ENCODE measurements at places on chromosomes 7 and 10.

DNA sequence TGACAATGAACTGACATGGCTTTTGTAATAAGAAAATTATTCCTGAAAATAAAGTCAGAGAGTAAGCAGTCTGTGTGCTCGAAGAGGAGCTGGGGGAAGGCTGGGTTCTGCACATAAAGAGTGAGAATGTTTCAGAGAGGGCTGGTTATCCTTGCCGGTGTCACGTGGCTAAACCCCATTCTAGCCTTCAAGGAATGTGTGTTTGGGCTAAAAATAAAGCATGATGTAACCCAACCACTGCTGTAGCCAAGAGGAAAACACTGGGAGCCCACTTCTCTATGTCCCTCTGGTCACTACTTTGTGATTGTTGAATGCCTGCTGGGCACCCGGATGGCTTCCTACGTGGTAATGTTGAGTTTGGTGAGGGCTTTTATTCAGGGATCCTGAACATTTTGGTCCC, 23.5 kb downstream of the WDFY4 start:
- no peak for DNase-seq

DNA sequence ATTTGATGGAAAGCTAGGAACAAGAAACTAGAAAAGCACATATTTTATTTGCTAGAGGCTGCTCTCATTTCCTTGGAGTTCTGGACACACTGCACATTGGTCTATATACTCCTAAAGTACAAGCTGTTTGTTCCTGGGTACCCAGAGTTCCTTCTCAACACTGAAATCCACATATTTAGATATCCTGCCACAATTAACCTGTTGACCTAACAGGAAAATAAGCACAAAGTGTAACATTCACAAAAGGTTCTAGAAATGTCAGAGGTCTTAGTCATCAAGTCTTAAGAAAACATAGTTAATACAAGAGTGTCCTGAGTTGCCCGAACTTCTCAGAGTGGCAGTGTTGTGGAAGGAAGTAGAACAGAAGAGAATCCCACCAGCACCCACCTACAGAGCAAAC, 115.6 kb downstream of the ELMO1 start:
- DNase-seq, result no peak

GRCh38 chr7:93148727-93149126, 542 bp upstream of the SAMD9L start:
- no peak for DNase-seq

- DNase-seq, result no peak
Measured at GRCh38 chr10:129097776-129098330, 369.2 kb upstream of the MGMT start.

DNA sequence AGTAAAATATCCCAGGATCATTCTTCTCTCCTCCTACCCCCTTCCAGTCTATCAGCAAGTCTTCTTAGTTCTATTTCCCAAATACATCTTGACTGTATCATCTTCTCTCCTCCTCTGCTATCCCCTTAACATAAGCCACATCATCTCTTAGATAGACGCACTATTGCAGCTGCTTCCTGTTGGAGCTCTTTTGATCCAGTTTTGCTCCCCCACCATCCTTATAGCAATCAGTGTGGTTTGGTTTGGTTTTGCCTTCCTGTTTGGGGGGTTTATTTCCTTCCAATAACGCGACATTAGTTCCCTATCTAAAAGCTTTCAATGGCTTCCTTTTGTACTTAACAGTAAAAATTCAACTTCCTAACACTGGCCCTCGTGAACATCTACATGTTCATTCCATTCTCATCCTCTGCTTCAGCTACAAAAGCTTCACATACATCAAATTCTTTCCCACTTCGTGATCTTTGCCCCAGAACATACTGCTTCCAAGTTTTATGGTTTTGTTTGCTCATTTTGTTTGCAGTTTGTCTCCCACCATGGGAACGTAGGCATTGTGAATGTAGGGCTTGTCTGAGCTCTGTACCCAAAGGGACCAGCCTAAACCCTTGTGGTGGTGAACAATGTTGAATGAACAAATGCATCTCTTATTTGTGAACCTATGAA, 33.7 kb upstream of the PLXDC2 start:
- DNase-seq, result no peak

GRCh38 chr10:14056610-14057332, 274.0 kb downstream of the FRMD4A start:
- DNase-seq, result no peak

DNA sequence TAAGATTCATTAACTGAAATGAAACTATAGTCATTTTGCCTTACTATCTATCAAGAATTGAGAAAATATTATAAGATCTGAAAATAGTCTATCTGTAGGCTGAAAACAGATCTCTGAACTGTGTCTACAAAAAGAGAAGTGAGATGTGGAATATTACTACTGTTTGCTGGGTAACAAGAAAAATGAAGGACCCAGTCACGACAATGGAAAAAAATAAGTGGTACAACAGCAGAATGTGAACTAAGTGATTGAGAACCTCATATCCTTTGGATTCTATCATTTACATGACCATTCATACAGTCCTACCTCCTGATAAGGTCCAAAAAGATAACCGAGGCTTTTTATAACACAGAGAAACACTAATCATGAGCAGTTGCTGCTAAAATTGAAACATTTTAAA, 94.3 kb downstream of the UBE2H start:
- no peak for DNase-seq

GRCh38 chr7:2542916-2543871, 12.1 kb downstream of the BRAT1 start:
- DNase-seq, result no peak

GRCh38 chr10:126006906-126007305, 110.5 kb downstream of the FANK1 start:
- DNase-seq, result no peak

GRCh38 chr10:18010050-18010449, 58.3 kb downstream of the SLC39A12 start:
- DNase-seq, result no peak

DNA sequence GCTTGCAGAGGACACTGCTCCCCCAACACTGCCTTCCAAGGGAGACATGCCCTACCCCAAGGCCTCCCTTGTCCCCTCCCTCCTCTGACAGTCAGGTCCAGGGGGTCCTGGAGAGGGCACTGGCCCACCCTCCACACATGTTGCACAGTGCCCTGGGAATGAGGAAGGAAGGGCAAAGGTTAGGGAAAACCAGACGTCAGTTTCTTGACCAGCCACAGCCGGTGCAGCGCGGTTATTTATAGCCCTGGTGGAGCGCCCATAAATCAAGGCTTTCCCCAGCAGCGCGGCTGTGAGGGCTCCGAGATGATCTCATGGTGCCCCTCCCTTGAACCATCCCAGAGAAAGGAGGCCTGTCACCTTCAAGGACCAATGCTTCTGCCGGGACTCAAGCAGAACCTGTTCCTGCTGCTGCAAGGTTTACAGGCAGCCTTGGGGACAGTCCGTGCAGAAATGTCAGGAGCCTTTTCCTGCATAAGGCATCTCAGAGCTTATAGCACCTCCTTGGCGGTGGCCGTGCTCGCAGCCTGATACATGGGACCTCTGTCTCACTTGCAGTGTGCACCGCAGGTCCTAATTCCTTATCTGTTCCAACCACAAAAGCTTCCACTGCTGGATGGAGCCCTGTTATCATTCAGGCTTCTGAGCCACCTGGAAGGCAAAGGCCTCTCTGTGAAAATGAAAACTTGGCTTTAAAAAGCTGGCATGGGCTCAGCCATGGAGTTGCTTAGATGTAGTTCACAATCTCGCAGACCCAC, 127.3 kb downstream of the LHPP start:
- no peak for DNase-seq

DNA sequence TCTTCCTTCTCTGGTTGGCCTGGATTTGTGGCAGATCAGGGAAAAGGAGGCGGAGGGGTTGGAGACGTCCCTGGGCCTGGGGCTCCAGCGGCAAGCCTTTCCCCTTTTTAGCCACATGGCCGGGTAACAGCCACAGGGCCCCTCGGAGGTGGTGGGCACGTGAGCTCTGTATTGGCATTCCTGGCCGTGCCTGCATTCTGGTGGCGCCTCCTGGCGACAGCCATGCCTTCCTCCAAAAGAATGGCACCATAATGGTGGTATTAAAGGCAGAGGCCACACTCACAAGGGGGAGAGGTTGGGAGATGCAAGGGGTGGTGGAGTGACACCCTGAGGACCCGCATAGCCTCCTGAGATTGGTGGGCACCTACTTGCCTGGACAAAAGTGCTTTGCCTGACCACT, 3.0 kb upstream of the AQP1 start:
- DNase-seq, result no peak

DNA sequence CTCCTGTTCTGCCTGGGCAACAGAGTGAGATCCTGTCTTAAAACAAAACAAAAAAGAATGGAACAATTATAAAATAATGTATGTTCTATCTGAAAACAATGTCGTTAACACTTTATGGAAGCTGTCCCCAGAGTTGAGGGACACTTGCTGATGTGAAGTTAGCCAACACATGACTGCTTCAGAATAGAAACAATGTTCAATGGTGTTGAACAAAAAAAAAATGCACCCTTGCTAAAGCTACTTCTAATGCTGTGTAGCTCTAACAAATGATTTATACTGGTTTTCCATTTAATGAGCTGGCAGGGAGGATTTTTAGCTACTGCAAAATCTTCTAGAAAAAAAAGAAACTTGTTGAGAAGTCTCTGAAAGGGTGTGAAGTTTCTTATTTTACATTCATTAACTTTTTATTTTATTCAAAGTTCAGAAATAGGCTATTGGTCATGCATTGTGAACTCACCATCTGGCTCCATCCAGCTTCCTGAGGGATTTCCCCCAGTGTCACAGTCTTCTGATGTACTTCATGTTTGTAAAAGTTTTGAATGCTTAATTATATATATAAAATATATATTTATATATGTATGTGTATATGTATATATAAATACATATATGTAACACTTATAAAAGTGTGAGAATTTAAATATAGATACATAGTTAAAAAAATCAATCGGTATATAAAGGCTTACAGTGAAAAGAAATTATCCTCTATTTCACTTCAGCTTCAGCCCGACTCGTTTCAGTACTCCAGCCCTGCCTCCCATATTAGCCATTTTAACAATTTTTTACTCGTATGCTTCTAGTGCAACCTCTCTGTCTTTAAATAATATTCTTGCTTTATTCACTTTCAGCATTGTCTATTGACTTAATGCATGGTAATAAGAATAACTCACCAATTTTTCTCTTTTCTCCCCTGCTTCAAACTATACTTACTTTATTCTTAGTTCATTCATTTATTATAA, 35.0 kb downstream of the HDAC9 start:
- DNase-seq, result no peak

DNA sequence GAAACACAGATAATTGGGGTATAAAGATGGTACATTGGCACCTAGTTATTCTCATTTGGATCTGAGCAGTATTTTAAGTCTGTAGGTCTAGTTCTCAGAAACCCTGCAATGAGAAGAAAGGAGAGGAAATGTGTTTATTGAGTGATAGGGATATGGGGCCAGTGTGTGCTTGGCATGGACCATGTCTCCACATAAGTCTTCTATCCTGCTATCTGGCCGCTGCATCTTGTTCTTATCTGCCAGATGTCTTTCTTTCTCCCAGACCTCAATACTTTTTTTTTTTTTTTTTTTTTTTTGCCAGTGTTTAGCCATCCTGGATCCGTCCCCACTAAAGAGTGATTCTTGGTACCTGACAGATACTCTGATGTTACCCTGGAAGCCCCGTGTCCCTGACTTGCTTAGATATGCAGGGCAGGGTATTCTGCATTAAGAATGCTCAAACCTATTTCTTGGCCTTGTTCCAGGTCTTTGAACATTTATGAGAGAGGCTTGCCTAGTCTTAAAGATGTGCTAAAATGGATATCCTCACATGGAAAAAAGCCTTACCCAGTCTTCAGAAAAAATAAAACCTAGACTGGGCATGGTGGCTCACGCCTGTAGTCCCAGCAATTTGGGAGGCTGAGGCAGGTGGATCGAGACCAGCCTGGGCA, 10.0 kb downstream of the MTURN start:
- DNase-seq, result no peak

DNA sequence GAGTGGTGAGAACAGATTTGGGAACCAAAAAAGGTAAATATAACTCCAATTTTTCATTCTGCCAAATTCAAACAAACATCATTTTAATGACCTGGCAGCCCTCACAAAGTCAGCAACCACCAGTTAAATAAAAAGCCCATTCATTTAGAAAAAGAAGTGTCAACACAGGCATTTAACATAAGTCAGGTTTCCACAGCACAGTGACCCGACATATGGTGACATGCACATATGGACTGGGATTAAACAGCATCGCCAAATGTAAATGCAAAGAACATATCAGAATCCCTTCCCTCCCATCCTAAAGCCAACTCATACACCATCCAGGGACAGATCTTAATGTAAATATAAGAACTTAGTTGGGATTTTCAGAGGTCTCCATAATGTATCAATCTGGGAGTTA, 293.2 kb downstream of the FGFR2 start:
- DNase-seq, result no peak

- DNase-seq, result no peak
Measured at GRCh38 chr7:47264021-47264651, 317.8 kb downstream of the TNS3 start.

GRCh38 chr7:146948703-146949102, 832.1 kb downstream of the CNTNAP2 start:
- no peak for DNase-seq

DNA sequence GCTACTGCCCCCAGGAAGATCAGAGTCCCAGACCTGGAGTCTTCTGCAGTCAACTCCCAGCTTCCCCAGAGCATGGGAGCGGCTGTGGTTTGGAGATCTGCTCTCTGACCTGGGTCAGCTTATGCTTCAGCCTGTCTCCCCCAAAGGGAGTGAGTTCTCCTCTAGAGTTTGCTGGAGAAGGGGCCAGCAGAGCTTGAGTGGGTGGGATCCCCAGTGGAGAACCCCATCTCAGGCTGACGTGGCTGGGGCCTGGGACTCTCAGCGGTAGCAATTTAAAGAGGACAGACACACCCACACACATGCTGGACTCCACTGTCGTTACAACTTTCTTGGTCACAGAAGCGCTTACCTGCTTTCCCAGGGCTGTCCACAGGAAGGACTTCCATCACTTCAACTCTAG, 6.3 kb downstream of the UNC5B start:
- no peak for DNase-seq

- no peak for DNase-seq
Measured at GRCh38 chr10:20276127-20276979, 460.1 kb downstream of the PLXDC2 start.

DNA sequence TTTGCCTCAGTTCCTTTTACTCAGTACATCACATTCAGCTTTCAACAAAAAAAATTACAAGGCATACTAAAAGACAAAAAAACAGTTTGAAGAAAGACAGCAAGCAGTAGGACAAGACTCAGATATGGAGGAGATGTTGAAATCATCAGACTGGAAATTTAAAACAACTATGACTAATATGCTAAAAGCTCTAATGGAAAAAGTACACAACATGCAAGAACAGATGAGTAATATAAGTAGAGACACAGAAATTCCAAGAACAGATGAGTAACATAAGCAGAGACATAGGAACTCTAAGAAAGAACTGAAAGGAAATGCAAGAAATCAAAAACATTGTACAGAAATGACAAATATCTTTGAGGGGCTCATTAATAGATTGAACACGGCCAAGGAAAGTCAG, 402.6 kb downstream of the NEBL start:
- no peak for DNase-seq

Measured in stimulated activated CD4-positive, alpha-beta T cell treated with anti-CD3 and anti-CD28 coated beads, Interleukin-15, amount 100 ng/mL, for 1 hour (primary cell).